M059J (cell line): ENCODE measurements at places on chromosomes 12 and 14.

GRCh38 chr12:50662116-50662510 lies 101.8 kb upstream of the ATF1 start:
- no peak for DNase-seq

DNA sequence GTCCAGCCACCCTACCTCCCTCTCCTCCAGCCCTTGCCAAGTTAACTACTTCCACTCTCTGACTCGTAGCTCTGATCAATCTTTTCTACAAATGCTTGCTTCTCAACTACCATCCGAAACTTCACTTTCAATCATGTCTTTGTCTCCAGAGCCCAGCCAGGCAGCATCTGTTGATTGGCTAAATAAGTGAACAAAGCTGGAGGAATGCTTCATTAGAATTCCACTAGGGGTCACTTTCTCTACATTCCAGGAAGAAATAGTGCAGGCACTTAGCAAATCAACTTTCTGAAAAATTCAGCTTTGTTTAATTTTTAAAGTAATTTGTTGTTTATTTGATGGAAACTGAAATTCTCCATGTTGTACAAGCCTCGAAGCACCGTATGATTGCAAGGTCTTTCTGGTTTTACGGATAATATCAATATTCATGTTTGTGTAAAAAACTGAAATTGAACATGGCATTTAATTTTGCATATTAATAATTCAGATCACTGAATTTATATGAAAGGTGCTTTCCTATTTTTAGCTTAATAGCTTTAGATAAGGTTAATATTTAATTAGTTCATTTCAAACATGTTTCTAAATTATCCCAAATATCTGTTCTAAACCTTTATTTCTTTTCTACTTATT lies 32.4 kb upstream of the HELB start:
- DNase-seq, result peak; percentile 40

DNA sequence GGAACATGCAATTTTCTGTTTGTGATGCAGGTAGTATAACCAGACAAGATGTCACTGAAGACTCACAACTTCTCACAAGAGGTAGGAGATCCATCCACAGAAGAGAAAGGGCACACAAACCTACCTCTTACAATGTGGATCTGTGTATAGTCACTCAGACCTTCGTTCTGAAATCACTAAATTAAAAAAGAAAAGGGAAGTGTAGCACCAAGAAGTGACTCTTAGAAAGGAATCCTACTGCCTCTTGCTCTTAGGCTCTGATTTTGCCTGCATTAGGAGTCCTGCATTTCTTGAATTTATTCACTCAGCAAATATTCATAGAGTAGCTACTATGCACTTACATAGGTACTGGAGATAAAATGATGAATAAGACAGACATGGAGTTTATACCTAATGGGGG lies 347.6 kb downstream of the BMP4 start:
- DNase-seq, result no peak

DNA sequence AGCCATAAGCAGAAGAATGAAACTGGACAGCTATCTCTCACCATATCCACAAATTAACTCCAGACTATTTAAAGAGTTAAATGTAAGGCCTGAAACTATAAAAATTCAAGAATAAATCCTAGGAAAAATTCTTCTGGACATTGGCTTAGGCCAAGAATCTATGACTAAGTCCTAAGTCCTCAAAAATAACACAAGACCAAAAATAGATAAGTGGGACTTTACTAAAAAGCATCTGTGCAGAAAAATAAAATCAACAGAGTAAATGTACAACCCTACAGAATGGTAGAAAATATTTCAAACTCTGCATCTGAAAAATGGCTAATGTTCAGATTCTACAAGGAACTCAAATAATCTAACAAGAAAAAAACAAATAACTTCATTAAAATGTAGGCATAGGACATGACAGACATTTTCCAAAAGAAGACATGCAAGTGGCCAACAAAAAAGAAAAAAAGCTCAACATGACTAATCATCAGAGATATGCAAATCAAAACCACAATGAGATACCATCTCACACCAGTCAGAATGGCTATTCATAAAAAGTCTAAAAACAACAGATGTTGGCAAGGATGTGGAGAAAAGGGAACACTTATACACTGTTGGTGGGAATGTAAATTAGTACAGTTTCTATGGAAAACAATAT lies 61.0 kb upstream of the PPFIA2 start:
- DNase-seq, result peak; percentile 42

GRCh38 chr12:50518090-50518489 lies 13.3 kb downstream of the DIP2B start:
- no peak for DNase-seq

- peak; percentile 24 for DNase-seq
Measured at GRCh38 chr12:94649349-94650142, 811 bp downstream of the TMCC3 start.

- no peak for DNase-seq
Measured at GRCh38 chr12:15774819-15775218, 14.4 kb downstream of the EPS8 start.

- DNase-seq, result peak; percentile 90
Measured at GRCh38 chr12:19712041-19712440, 272.7 kb downstream of the AEBP2 start.

DNA sequence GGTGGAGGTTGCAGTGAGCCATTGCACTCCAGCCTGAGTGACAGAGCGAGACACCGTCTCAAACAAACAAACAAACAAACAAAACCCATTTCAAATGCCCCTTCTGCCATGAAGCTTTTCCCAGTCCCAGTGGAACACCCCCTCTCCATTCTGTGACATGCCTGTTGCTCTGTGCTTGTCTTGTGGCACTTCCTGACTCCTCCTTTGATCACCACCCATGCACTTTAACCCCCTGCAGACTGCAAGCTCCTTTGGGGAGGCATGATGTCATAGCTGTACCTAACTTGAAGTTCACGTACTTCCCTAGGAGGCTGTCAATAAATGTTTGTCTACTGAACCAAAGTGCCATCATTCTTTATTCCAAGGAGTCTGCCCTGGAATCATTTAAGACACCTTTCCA lies 64.7 kb downstream of the TMCC3 start:
- DNase-seq, result no peak

GRCh38 chr12:1882405-1882804 lies 36.0 kb downstream of the CACNA2D4 start:
- no peak for DNase-seq
